MV-4-11 (cell line): ENCODE measurements at places on chromosomes 16 and 17.

GRCh38 chr16:17360693-17361122 lies 110.1 kb downstream of the XYLT1 start:
- peak; percentile 67 for DNase-seq

DNA sequence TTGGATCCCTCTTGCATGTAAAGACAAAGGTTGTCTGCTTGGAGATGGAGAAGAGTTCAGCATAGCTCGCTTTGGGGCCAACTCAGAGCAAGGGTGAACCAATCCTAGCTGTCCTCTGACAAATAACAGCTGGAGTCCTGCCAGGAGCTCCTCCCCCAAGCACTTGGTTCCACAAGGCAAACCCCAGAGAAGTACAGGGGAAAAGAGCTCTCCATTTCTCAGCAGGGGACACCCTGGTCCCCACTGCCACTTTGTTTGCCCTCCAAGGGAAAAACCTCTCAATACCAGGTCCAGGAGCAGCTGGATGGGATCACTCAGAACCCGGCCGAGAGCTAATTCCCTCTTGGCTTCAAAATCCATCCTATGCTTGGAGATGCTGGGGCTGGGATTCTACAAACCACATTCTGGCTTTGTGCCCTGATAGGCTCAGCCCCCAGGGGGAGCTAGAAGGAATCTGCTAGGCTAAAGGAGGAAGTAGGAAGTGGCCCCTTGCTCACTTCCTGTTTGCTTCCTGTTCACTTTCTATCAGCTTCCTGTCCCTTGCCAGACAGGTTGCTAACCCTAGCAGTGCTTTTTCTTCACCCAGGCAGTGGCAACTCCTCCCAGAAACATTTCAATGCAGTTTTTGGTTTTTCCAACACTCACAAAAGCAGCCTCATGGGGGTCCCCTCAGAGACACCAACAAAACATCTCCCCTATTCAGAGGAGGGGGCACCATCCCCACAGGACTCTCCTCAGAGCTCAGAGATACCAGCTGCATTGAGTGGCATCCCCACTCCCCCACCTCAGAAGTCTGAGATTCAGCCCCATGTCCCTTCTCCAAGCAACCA lies 30.7 kb downstream of the CDRT4 start:
- DNase-seq: peak; percentile 84

DNA sequence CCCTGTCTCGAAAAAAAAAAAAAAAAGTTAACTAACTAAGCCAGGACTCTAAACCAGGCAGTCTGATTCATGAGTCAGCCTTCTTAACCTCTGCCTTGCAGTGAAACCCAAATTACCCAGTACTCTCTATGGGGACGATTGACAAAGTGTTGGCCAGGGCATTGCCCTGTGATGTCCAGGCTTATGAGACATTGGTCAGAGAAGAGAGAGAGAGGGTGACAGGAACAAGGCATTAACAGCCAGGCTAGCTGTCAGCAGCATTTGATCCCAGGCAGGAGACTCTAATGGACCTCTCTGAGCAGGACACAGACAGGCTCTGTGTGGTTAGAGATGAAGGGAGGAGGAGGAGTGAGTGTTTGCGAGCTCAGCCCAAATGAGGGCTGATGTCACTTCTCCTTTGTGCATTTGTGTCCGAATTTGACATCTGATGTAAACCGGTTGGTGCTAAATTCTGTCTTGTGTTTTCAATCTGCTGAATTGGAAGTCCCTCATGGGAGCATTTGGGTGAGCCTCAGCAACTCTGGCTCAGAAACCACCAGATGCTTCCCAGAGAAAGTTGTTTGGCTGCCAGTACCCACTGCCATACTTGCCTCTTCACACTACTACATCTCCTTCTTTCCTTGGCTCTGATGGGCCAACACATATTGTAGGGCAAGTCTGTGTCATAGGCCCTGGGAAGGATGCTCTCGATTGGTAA lies 4.3 kb upstream of the MYL4 start:
- peak; percentile 81 for DNase-seq

- DNase-seq: no peak
Measured at GRCh38 chr16:4273858-4274311, 1.1 kb upstream of the TFAP4 start.

DNA sequence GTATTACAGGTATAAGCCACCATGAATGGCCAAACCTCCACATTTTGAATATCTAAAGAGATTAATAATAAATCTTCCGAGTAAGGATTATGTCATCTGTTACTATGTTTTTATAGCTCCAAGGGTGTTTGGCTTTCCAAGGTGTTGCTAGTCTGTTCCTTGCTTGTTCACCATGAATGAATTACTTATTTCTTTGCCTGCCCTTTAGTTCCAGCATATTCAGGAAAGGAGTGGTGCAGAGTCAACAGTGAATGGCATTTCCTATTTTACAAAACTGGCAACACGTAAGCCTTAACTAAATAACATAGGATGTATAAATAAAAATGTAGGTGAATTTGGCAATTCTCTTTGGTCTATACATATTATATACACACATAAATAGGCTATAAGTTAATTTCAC lies 70.3 kb downstream of the MYO1D start:
- no peak for DNase-seq
